ENCODE measurements at places on chromosomes 7 and 10. TPM values are rescaled to one million over a fixed set of nuclear protein-coding genes. Genes with fewer than 3 reads are reported as not detected.

DNA sequence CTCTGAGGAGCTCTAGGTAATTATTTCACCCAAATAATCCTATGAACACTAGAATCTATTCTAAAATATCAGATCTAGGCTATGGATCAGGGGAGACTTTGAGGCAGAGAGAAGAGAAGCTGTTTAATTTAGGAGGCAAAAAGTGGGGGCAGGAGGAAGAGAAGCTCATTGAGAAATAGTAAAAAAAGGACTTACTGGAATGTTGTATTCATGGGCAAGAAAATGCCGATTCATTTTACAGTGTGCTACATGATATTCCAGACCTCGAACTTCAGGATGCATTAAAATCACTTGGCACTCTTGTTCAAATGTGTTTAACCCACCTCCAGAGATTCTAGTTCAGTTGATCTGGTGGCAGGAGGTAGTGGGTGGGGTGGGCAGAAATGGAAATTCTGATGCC lies 109.5 kb upstream of the ITGB1 start:
- no peak for DNase-seq

- DNase-seq: no peak
Measured at GRCh38 chr10:132355754-132356153, 23.8 kb downstream of the LRRC27 start.

DNA sequence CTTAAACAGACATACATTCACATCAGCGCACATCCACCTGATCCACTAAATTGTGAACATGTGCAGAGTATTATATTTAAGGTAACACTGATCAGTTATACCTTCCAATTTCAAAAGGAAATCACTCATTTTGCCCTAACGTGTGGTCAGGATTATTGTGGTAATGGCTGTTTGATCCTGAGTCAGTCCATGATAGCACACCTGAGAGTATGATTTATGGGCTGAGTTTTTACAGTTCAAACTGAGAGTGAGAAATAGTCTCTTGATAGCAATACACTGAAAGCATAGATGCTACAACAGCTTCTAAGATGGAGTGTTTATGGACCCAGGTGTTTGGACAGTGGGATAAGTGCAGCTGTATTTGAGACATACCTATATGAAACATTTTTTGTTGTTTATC lies 96.7 kb downstream of the KIF20B start:
- DNase-seq: no peak

DNA sequence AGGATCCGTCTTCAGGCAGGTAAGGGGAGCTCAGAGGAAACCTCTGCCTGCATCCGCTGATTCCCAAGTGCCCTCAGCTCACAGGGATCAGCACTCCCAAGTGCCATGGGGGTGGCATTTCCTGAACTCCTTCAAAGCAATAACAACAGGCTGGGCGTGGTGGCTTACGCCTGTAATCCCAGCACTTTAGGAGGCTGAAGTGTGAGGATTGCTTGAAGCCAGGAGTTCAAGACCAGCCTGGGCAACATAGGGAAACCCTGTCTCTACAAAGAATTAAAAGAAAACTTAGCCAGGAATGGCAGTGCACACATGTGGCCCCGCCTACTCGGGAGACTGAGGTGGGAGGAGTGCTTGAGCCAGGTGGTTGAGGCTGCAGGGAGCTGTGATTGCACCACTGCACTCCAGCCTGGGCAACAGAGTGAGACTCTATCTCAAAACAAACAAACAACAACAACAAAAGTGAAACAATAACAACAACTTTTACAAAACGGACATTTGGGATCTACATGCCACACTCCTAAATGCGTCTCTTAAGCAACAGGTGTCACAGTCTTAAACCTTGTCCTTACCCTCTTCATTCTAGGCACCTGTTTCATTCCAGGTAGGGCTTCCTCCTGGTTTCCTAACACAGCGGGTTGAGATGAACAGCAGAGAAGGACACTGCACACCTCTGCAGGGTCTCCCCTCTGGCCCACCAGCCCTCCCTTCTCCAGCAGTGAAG lies 73.8 kb downstream of the PAXIP1 start:
- no peak for DNase-seq

- no peak for DNase-seq
Measured at GRCh38 chr10:129756912-129757901, 206.9 kb downstream of the EBF3 start.

- no peak for DNase-seq
Measured at GRCh38 chr10:103569896-103570295, 76.4 kb downstream of the NEURL1 start.

GRCh38 chr7:146960773-146961391 lies 844.3 kb downstream of the CNTNAP2 start:
- no peak for DNase-seq

- no peak for DNase-seq
Measured at GRCh38 chr7:158539711-158540146, 47.9 kb downstream of the PTPRN2 start.

GRCh38 chr10:43093423-43094076 lies 16.7 kb downstream of the RET start:
- DNase-seq: no peak

- DNase-seq: no peak
Measured at GRCh38 chr7:157992511-157993160, 595.0 kb downstream of the PTPRN2 start.

DNA sequence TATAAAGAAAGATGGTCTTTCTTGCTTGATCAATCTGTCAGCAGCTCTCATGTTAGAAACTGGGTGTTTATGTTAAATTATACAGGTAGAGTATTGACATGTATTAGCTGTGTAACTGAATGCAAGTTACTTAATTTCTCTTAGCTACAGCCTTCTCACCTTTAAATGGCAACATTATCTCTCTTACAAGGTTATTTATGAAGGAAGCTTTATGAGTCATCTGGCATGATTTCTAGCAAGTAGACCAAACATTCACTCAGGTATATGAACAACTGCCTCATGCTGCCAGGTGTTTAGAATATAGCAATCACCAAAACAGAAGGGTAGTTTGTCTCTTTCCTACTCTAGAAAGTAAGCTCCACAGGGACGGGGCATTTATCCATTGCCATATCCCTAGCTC lies 8.5 kb downstream of the ARL4A start:
- no peak for DNase-seq

- DNase-seq: no peak
Measured at GRCh38 chr7:87375662-87376435, 30.4 kb downstream of the CROT start.

DNA sequence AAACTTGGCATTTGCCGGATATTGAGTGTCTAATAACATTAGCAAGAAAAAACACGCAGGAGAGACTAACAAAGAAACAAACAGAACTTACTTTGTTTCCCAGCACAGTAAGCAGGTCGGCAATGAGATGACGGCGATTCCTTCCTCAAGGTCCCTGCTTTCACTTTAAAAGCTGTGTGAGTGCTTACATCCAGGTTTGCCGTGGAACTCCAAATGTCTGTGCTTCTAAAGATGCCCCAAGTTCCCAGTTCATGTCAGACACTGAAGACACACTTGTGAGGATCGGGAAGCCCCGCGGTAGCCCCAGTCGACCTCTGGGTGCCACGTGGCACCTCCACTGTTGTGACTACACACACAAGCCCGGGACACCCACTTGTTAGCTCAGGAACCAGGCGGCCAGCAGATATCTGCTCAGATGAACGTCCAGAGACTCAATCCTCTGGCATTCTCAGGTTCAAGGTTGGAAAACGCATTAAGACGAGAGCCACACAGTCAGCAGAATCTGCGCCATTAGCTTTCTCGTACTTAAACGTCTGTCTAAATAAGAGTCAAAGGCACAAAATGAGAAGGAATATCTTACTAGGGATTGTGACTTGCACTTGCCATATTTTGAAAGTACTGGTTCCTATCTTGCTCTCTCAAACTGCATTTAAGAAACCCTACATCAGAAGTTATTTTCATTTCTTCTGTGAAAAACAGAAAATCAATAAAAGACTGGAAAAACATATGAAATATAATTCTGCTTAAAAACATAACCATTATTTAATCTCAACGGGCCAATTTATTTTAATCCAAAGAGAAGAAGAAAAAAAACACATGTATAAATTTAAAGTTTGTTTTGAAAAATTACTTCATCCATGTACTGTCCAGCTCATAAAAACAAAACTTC lies 207.6 kb upstream of the KLF14 start:
- DNase-seq: peak; percentile 62

DNA sequence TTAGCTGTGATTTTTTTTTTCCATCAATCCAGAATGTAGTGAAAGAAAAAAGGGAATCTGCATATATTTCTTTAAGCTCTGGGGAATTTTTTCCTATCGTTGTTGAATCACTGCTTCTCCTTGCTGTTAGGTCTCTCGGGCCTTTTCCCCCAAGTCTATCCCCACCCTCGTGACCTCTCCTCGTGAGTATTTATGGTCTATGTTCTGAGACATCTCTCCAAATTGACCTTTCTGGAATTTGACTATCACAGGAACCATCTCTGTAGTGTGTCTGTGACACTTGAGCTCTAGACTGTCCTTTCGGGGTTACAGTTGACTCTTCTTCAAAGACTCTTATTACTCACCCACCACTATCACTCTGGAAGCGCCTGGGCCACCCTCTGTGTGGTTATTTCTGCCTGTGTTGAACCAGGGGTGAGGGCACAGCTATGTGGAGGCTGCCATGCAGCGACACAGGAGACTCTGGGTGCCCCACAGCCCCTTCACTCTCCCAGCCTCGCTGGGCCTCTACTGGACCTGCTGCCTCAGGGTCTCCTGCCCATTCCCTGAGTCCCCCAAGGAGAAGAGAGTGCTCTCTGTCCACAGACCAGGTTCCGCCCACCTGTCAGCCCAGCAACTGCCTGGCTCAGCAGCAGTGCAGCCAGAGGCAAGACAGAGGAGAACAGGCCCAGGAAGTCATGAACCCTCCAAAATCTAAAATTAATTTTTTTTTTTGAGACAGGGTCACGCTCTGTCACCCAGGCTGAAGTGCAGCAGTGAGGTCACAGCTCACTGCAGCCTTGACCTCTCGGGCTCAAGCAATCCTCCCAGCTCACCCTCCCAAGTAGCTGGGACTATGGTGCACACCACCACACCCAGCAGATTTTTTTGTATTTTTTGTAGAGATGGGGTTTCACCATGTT lies 45.7 kb upstream of the PTPRN2 start:
- no peak for DNase-seq

Gene CAV1
- total RNA-seq: 272 TPM

Gene ADK
- 11.2 TPM for total RNA-seq

Gene HMX2
- not detected for total RNA-seq

Gene IL15RA
- total RNA-seq: 3.2 TPM

Gene HOXA11
- 2.0 TPM for total RNA-seq

Gene DKK1
- total RNA-seq: 0.42 TPM

Gene NMT2
- total RNA-seq: 28.7 TPM

Gene FAM25C
- not detected for total RNA-seq

Gene ABLIM1
- 283 TPM for total RNA-seq
